ENCODE measurements at places on chromosomes 5 and 9.
A peak's percentile ranks its signal among the peaks of the same experiment; 100 is the strongest.

GRCh38 chr9:127847833-127848755 lies 6.4 kb downstream of the ENG start:
- DNase-seq: no peak

GRCh38 chr5:51843893-51844292 lies 460.6 kb downstream of the ISL1 start:
- DNase-seq: no peak

DNA sequence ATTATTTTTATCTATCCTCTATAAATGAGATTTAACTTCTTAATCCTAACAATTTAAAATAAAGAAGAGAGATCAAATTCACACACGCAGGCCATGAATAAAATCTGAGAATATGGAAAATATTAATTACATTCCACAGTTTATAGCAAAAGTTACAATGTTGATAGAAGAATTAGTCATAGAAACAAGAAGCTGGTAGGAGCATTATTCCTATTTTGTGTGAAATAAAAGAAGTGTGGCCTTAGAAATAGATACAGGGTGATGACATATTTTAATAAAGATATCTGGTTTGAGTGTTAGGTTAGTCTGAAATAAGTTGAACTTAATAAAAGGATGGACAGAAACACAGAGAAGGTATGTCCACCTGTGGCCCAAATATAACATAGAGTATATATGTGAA lies 790.4 kb upstream of the NUDT12 start:
- no peak for DNase-seq

DNA sequence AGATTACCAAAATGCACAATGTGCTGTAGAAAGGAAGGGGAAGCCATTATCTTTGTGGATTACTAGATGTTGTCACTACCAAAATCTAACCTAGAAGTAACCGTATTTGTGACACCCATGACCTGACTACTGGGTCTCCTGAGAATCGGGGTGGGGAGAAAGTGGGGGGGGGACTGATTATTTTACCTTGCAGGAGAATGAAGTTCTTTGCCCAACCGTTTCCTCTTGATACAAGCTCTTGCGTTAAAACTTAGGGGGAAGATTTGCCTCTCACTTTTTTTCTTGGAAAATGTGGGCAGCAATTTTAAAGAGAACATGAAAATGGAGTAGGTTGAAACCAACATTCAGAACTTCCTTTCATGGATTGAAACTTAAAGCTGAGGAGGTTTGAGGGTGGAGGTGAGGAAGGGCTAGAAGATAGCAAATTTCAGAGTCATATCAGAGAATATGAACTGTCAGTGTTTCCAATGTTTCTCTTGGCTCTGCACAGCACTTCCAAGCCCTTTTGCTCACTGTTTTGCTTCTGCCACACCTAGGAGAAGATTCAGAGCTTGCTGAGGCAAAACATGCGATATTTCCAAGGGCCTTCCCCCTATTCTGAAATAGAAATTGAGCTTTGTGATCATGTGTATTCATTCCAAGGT lies 280.8 kb downstream of the AOPEP start:
- no peak for DNase-seq

DNA sequence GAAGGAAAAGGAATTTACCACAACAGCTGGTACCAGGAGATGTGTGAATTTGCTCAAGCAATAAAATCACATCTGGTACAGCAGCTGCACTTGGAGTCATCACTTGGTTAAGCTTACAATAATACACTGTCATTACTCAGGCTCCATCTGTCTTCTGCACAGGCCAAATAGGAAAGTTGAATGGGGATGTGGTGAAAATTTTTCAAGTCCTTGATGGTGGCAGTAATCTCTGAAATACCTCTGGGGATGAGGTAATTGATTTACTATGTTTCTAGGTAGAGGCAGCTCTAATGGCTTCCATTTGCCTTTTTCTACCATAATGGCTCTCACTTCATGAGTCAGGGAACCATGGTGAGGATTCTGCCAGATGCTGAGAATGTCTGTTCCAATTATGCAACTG lies 206.8 kb upstream of the ATP10B start:
- DNase-seq: no peak

GRCh38 chr9:70419556-70420440 lies 5.3 kb upstream of the KLF9 start:
- peak; percentile 76 for DNase-seq

GRCh38 chr9:125700791-125701190 lies 6.2 kb downstream of the MAPKAP1 start:
- no peak for DNase-seq

DNA sequence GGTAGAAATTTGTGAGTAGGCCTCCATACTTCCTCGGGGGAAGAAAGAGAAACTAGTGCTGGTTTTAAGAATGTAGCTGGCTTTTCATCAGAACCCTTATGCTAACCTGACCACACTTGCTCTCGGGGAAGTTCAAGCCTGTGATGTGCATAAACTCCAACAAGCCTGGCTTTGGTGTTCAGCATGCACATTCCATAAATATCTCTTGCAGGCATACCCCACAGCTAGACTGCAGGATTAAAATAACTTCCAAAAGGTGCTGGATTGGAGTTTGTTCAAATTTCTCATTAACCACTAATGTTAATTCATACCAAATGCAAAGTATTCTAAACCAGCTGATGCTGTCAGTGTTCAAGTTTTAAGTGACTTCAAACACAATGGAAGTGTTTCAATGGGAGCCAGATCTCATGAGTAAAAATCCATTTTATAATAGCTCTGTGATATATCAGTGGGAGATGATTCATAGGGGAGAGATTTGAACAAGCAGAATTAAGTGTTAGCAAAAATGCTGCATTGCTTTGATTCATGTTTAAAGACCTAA lies 79.4 kb downstream of the NPR3 start:
- no peak for DNase-seq

DNA sequence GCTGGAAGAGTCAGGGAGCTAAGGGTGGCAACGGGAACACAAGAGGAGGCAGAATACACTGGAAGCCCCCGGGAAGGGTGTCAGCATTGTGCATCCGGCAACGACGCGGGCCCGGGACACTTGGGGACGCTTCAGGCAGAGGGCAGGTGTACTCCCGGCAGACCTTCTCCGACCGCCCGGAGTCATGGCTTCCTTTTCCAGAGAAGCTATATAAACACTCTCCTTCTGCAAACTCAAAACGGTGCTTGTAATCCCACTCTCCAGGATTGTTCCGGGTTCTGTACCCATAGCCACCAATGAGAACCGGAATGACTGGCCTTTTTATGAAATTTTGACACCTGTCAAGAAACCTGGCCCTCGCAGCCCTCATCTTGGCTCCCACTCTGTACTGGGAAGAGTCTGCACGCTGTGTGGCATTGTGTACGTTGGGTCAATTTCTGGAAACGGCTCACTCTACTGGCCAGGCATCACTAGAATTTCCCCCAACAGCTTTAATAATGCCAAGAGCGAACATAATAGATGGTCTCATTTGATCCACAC lies 462 bp upstream of the MCC start:
- DNase-seq: no peak

DNA sequence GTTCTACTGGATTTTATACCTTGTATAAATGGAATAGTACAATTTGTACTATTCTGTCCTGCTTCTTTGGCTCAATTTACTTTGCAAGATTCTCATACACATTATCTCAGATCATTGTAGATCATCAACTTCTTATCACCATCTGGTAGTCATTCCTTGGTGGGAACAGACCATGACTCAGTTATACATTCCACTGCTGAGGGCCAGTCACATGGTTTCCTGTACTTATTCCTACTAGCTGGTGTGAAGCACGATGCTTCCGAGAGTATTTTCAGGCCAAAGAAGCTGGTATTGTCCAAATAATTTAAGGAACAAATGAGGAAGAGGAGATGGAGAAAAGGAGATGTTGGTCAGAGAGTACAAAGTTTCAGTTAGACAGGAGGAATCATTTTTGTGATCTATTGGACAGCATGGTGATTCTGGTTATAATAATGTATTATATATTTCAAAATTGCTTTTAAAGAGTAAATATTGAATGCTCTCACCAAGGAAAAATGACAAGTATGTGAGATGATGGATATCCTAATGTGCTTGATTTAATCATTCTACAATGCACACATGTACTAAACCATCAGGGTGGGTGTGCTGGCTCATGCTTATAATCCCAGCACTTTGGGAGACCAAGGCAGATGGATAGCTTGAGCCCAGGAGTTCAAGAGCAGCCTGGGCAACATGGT lies 124.1 kb downstream of the SYK start:
- DNase-seq: no peak

GRCh38 chr5:52811067-52811749 lies 23.5 kb downstream of the ITGA1 start:
- DNase-seq: no peak

DNA sequence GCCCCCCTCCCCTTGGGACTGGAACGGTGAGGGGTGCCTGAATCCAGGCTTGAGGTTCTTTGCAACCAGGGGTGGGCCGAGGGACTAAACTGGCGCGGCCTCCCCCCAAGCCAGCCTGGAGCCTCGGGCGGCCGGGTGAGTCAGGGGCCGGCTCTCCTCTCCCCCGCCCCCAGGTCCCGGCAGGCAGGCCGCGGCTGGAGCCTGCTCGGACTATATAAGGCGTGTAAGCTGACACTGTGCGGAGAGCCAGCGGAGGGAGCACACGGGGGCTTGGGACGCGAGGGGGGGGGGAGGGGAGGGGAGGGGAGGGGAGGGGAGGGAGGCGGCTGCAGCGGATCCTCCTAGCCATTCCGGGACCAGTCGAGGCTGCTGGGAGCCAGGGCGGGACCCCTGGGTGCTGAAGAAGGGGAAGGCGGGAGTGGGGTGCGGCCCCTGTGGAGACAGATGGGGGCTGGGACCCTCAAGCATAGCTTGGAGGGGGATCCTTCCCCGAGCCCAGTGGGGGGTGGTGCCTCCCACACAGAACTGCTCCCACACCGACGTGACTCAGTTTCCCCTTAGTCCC lies 595 bp downstream of the PDLIM7 start:
- no peak for DNase-seq

Measured in T-helper 2 cell (primary cell).